ENCODE measurements at places on chromosomes 11 and 22. TPM values are rescaled to one million over a fixed set of nuclear protein-coding genes. Genes with fewer than 3 reads are reported as not detected.

- no peak overlapping the region for H3K4me3 ChIP-seq
- H3K36me3 ChIP-seq, result no peaks in the 10 kb centered on the region
Observed at GRCh38 chr11:63821411-63821810, 8.2 kb downstream of the SPINDOC start.

- H3K27me3 ChIP-seq, result peaks cover 6% of the 10 kb centered on the region
- no peak overlapping the region for H3K4me3 ChIP-seq
- H3K36me3 ChIP-seq, result no peaks in the 10 kb centered on the region
- H3K27ac ChIP-seq, result no peak overlapping the region
- DNase-seq, result no peak
Observed at GRCh38 chr22:41913040-41913719, 1.7 kb downstream of the SHISA8 start.

DNA sequence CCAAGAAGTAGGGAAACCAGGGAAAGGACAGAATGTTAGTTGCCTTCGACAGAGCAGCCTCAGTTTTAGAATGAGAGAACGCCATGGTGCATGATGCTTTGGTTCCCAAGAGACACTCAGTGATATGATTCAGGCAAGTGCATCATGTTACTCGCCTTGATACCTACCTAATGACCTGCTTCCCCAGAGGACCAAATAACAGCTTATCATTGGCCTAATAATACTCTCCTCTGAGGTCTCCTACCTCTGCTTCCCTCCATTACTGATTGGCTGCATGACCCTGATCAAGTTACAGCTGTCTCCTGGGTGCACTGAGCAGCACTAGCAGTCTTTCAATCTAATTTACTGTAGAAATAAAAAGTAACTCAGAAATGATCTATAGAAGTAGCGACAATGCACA lies 979.7 kb upstream of the FAT3 start:
- no peak for DNase-seq
- H3K27ac ChIP-seq, result no peak overlapping the region
- no peaks in the 10 kb centered on the region for H3K27me3 ChIP-seq
- no peaks in the 10 kb centered on the region for H3K4me1 ChIP-seq
- no peak overlapping the region for H3K4me3 ChIP-seq

GRCh38 chr22:31056986-31057599 lies 24.0 kb upstream of the SMTN start:
- DNase-seq, result no peak
- peak overlapping the region; percentile 62 for H3K27ac ChIP-seq
- peaks cover 6% of the 10 kb centered on the region for H3K4me1 ChIP-seq
- H3K4me3 ChIP-seq, result no peak overlapping the region
- no peaks in the 10 kb centered on the region for H3K27me3 ChIP-seq

GRCh38 chr11:43687120-43687791 lies 6.7 kb downstream of the HSD17B12 start:
- DNase-seq, result no peak
- peaks cover 1% of the 10 kb centered on the region for H3K4me1 ChIP-seq
- no peak overlapping the region for H3K27ac ChIP-seq
- no peak overlapping the region for H3K4me3 ChIP-seq
- no peaks in the 10 kb centered on the region for H3K36me3 ChIP-seq

GRCh38 chr11:14356342-14356741 lies 2.6 kb downstream of the RRAS2 start:
- no peak for DNase-seq
- H3K4me1 ChIP-seq, result peaks cover 2% of the 10 kb centered on the region
- no peak overlapping the region for H3K27ac ChIP-seq
- H3K36me3 ChIP-seq, result no peaks in the 10 kb centered on the region

DNA sequence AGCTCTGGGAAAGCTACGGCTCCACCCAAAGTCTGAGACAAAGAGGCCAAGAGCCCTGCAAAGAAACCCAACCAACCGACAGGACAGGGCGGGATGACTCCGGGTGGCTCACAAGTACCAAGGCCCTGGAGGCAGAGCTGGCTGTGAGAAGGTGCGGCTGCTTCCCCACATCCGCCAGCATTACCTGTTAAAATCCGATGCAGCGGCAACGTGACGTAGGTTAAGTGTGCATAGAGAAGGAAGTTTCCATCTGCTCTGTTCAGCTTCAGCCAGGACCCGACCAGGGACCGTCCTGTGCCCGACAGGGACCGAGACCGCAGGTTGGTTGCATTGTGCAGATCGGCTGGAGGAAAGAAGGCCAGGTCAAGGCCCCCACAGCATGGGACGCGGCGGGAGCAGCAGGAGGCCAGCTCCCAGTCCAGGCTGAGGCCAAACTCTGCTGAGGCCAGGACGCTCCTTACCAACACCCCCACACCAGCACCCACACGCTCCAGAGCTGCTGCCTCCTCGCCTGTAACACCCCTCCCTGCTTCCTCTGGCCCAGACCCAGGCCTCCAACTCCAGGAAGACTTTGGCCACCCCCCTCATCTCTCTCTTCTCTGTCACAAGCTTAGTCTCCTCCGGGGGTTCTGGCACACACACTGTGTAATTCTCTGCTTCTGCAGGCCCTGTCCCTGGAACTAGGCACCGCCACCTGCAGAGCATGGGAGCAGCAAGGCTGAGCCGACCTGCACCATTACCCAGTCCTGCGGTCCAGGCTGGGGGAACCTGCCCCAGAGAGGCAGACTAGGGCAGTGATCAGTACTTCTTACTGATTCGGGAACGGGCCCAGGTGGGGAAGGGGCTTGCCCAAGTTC lies 34.1 kb downstream of the NUP50 start:
- H3K4me3 ChIP-seq, result no peak overlapping the region
- no peaks in the 10 kb centered on the region for H3K36me3 ChIP-seq
- H3K4me1 ChIP-seq, result peaks cover 2% of the 10 kb centered on the region
- no peak for DNase-seq
- no peak overlapping the region for H3K27ac ChIP-seq

DNA sequence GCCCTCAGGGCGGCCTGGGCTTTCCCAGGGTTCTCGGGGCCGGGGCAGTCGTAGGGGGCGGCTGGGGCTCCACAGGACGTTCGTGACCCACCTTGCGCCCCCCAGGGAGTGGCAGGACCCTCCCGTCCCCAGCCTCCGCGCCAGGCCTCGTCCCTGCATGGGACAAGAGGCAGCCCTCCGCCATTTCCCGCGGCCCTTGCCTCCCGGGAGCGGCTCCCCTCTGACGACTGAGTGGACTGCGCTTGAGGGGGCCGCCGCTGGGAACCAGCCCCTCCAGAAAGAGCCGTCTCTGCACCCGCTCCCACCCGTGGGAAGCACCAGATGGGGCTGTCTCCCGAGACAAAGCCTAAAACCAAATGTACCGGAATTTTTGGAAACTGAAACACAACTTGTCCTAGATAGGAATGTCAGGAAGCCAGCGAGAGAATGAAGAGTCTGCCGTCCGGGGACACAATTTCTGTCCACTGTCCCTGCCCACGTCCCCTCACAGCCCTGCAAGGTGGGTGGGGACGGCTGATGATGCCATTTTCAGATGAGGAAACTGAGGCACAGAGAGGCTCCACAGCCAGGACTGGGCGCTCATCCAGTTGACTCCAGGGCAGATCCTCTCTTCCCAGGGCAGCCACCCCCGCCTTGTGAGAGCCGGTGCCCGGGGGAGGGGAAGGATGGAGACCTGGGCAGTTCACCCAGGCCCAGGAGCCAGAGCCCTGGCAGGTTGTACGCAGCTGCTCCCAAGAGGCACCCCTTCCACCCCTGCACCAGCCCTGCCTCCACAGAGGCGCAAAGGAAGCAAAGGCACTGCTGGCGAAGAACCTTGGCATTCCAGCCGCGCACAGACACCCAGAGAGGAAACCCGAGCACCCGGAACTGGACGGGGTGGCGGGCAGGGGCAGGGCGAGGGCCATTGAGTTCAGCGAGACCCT lies 18.1 kb upstream of the PICK1 start:
- no peak overlapping the region for H3K4me3 ChIP-seq
- DNase-seq, result no peak
- peaks cover 1% of the 10 kb centered on the region for H3K4me1 ChIP-seq
- no peaks in the 10 kb centered on the region for H3K36me3 ChIP-seq

GRCh38 chr11:96049426-96049825 lies 125.5 kb upstream of the MTMR2 start:
- H3K4me1 ChIP-seq, result peaks cover 13% of the 10 kb centered on the region
- H3K36me3 ChIP-seq, result no peaks in the 10 kb centered on the region
- no peak overlapping the region for H3K27ac ChIP-seq
- no peak overlapping the region for H3K4me3 ChIP-seq
- no peak for DNase-seq

GRCh38 chr22:28741200-28741784 lies 328 bp downstream of the CHEK2 start:
- no peak for DNase-seq
- H3K36me3 ChIP-seq, result no peaks in the 10 kb centered on the region
- H3K27ac ChIP-seq, result no peak overlapping the region

DNA sequence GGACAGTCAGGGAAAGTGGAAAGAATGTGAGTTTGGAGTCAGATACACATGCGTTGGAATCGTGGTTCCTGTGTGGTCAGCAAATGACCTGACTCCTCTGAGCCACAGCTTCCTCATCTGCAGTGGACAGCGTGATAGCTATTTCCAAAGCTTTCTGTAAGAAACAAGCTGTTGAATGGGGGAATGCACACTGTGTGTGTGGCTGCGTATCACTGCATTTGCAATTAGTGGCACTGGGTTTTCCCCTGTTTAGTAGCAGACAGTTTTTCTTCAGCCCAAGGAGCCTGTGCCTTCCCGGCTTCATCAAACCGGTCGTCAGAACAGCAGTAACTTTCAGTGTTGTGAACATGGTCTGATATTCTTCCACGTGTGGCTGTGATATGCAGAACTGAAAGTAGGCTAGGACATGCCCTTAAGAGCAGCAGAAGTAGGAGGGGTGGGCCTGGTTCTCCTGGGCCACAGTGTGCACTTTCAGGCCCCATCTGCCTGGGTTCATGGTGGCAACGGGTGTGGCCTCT lies 121.5 kb downstream of the RRAS2 start:
- no peaks in the 10 kb centered on the region for H3K27me3 ChIP-seq
- H3K4me1 ChIP-seq, result no peaks in the 10 kb centered on the region
- no peak overlapping the region for H3K4me3 ChIP-seq
- H3K27ac ChIP-seq, result no peak overlapping the region
- H3K36me3 ChIP-seq, result no peaks in the 10 kb centered on the region
- no peak for DNase-seq

GRCh38 chr11:394034-394857 lies at the start of gene PKP3:
TSS of gene PKP3 (plus strand) at chr11:394209. CDS start at chr11:394293, 84 bp downstream.
- H3K27ac ChIP-seq, result no peak within 1 kb of the TSS
- H3K4me3 ChIP-seq, result no peak within 1 kb of the TSS
- H3K36me3 ChIP-seq, result no peaks in the 10 kb centered on the region
- no peaks in the 10 kb centered on the region for H3K4me1 ChIP-seq
- no peaks in the 10 kb centered on the region for H3K27me3 ChIP-seq
- no peak for DNase-seq

DNA sequence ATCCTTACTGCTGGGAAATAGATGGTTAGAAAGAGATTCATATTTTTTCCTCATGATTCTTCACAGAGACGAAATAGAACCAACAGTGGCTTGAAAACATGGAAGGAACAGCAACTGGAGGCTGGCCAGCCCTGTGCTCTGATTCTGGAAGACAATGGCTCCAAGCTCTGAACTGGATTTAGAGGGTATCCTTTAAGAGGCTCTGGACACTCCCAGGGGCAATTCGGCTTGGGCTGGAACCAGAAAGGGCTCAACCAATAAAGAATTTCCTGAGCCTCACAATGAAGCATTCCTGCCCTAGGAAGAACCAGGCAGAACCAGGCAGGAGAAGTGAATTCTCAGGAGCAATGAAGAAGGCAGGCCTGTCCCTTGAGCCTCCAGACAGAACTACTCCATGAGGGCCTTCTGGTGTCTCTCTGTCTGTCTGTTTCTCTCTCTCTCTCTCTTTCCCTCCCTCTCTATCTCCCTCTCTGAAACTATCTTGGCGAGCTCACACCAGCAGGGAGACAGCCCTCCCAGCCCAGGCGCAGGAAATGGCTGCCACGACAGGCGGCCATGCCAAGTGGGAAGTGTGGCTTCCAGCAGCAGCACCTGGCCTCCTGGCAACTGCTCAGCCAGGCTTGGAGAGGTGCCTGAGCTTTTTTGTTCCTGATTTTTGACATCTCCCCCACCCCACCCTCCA lies 93.3 kb downstream of the RCN1 start:
- H3K27me3 ChIP-seq, result no peaks in the 10 kb centered on the region
- no peaks in the 10 kb centered on the region for H3K36me3 ChIP-seq
- no peak overlapping the region for H3K27ac ChIP-seq
- H3K4me3 ChIP-seq, result no peak overlapping the region
- DNase-seq, result peak; percentile 21

DNA sequence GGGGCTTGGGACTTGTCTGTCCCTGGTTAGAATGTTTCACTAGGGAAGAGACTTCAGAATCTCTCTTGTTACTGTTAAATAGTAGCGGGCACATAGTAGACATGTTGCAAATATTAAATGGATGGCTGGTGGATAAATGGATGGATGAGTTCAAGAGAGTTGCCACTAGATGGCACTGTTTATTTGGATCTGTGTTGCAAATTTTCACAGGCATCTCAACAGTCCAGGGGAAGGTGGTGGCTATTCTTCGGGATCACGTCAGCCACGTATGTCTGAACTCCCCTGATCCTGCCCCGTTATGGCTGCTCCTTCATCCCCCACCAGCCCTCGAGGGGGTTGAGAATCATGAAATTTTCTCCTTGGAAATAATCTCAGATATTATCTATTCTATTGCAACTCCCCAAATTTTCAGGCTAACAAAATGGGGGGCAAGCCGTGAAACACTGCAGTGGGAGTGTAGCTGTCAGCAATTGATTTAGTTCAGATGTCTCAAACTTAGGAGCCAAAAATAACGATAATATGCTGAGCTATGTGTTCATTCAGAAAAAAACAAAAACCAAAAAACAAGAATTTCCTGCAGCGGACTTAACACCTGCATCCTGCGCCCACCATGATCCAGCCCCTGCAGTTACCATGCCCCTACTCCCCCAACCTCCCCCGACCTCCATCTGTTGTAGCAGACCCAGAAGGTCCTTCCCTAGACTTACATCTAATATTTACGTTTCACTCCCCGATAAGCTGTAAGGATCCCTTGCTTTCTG lies 29.1 kb upstream of the BIRC3 start:
- H3K36me3 ChIP-seq, result no peaks in the 10 kb centered on the region
- peak overlapping the region; percentile 5 for H3K27ac ChIP-seq
- H3K4me3 ChIP-seq, result peak overlapping the region; percentile 21
- H3K4me1 ChIP-seq, result peaks cover 9% of the 10 kb centered on the region

DNA sequence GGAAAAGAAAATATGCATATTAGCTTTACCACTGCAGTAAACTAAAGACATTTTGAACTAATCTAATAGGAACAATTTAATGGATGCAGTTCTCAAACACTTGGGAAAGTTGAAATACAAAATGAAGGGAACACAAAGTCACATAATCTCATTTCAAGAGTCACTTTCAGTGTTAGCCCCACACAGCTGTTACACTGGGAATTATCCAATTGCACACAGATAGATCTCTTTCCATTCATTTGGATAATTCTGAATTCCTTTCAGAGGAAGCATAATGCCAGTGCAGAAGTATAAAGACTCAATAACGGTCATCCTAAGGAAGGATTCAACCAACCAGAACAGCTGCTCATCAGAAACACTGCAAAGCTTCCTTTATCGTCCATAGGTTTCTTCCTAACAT lies 173.3 kb downstream of the GRIA4 start:
- no peak overlapping the region for H3K27ac ChIP-seq
- H3K27me3 ChIP-seq, result no peaks in the 10 kb centered on the region
- no peak overlapping the region for H3K4me3 ChIP-seq
- H3K4me1 ChIP-seq, result no peaks in the 10 kb centered on the region

GRCh38 chr11:66881927-66882452 lies 25.1 kb downstream of the LRFN4 start:
- H3K36me3 ChIP-seq, result no peaks in the 10 kb centered on the region
- no peak overlapping the region for H3K27ac ChIP-seq
- no peak overlapping the region for H3K4me3 ChIP-seq
- peaks cover 6% of the 10 kb centered on the region for H3K4me1 ChIP-seq
- H3K27me3 ChIP-seq, result no peaks in the 10 kb centered on the region

The PLEKHA7 gene
- 12.0 TPM for total RNA-seq

The KCNK4 gene
- total RNA-seq, result not detected

The ACTN3 gene
- 0.28 TPM for total RNA-seq

The CCDC88B gene
- total RNA-seq, result 5.5 TPM

The GRAP2 gene
- 0.71 TPM for total RNA-seq

The KIF18A gene
- 0.52 TPM for total RNA-seq

The MUC2 gene
- total RNA-seq, result not detected

The CNGA4 gene
- 0.72 TPM for total RNA-seq
